ENCODE measurements at places on chromosomes 5 and 9.
A peak's percentile ranks its signal among the peaks of the same experiment; 100 is the strongest.

DNA sequence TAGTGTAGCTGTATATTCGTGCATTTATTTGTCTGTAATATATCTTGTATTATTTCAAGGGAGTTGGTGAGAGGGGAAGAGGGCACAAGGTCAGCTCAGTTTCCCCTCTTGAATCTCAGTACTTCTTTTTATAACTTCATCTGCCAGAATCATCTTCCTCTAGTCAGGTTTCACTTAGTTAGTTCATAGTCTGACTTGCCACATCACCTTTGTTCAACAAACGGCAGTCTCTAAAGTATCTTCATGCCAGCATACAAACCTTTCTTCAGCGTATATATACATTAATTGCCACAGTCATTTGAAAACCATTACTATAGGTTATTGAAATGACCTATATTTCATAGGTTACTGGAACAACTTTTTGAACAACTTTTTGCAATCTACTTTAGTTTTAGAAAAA is 1.6 kb downstream of the ECM2 start:
- no peak for DNase-seq

- no peak for DNase-seq
Measured at GRCh38 chr5:10445352-10445751, 3.7 kb downstream of the ROPN1L start.

DNA sequence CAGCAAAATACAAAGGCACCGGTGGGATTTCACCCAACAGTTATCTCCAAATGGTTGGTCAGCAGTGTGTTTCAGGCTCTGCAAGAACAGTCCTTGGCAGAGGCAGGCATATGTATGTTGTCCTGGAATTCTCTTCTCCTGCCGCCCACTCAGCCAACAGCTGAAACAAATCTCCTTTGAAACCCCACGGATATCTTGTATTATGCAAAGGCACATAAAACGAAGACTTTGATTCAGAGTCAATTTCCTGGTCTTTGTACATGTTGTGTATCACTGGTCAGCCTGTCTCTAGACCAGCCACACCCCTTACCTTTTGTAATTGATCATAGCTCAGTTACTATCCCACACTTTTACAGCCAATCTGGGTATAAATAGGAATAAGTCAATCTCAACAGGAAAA is 29.2 kb downstream of the FREM1 start:
- no peak for DNase-seq

DNA sequence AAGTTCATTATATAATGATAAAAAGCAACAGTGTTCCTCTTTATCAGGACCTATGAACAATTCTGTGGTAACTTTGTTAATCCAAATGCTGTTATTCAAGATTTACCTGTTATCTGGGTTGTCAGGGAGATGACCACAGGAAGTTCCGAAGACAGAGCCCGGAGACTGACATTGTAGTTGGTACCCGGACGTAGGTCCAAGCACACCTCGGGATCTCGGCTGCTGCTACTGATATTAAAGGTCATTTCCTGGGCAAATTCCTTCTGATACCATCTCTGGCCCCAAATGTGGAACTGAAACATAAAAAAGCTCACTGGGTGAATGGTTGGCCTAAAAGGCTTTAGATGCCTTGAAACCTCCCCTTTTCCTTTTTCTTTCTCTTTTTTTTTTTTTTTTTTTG is 96.7 kb downstream of the SUSD1 start:
- DNase-seq: no peak

GRCh38 chr5:103561685-103562452 is 720 bp downstream of the NUDT12 start:
- no peak for DNase-seq

DNA sequence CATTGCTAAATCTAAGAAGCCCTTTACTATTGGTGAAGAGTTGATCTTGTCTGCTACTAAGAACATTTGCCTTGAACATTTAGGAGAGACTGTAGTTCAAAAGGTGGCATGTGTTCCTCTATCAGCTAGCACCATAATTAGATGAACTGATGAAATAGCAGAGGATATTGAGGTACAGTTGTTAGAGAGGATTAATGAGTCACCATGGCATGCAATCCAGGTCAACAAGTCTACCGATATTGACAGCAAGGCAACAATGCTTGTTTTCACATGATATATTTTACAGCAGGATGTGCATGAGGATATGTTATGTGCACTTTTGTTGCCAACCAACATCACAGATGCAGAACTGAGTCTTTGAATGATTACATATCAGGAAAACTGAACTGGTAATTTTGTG is 134.3 kb upstream of the CDH9 start:
- DNase-seq: no peak

- DNase-seq: no peak
Measured at GRCh38 chr5:14771972-14772371, 99.6 kb downstream of the ANKH start.

DNA sequence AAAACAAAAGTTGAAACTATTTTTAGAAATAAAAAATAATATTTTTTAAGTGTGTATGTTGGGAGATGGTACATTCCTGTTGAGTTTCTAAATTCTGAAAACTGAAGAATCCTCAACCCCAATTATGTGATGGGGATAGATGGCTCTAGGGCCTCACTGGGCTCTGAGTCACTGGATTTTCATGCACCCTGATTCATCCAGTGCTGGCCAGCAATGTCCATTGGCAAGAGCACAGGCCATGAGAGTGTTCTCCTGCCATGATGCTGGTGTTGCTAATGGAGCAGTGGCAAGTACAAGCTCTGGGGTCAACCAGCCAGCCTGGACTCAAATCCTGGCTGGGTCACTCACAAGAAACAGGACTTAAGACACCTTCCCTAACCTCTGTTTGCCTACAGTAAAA is 23.3 kb downstream of the SMIM23 start:
- no peak for DNase-seq

DNA sequence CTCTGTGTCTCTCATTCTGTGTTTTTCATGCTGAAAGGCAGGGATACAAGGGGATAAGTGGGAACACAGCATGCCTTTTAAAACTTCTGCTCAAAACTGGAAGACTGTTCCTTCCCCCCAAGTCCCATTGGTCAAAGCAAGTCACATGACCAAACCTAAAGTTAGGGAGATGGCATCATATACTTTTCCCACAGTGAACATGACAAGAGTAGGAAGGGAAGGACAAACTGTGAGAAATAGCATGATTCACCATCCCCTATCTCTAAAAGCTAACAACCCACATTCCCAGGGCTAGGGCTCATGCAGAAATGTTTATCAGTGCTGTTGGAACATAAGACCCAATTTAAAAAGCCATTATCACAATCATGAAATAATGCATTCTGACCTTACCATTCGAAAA is 24.2 kb upstream of the SHISAL2B start:
- no peak for DNase-seq

GRCh38 chr5:114249823-114250222 is 112.0 kb upstream of the KCNN2 start:
- DNase-seq: no peak

DNA sequence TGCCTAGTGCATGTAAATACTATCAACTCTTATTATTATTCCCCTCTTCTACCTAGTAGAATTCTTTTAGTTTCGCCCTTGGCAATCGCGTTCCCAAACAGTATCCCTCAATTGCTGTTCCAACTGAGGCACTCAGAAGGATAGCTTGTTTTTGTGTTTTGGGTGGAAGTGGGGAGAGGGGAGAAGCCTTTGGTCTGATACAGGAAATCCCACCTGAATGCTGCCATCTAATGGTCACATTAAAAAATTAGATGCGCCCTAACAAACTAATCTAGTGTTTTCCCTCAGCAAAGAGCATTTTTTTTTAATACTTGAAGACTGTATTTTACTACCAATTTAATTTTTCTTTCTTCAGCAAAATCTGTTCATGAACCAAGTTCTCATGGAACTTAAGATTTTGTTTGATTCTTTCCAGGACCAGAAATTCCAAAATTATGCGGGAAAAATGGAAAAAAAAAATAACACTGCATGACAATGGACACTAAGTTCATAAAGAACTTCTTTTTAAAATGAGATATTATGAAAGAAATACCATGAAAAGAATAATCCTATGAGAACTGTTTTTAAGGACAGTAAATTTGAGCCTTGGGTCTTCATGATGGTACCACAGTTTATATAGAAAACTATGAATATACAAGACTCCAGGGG is 22.2 kb upstream of the GLDC start:
- no peak for DNase-seq

GRCh38 chr9:18793122-18793521 is 239.9 kb downstream of the SAXO1 start:
- no peak for DNase-seq

DNA sequence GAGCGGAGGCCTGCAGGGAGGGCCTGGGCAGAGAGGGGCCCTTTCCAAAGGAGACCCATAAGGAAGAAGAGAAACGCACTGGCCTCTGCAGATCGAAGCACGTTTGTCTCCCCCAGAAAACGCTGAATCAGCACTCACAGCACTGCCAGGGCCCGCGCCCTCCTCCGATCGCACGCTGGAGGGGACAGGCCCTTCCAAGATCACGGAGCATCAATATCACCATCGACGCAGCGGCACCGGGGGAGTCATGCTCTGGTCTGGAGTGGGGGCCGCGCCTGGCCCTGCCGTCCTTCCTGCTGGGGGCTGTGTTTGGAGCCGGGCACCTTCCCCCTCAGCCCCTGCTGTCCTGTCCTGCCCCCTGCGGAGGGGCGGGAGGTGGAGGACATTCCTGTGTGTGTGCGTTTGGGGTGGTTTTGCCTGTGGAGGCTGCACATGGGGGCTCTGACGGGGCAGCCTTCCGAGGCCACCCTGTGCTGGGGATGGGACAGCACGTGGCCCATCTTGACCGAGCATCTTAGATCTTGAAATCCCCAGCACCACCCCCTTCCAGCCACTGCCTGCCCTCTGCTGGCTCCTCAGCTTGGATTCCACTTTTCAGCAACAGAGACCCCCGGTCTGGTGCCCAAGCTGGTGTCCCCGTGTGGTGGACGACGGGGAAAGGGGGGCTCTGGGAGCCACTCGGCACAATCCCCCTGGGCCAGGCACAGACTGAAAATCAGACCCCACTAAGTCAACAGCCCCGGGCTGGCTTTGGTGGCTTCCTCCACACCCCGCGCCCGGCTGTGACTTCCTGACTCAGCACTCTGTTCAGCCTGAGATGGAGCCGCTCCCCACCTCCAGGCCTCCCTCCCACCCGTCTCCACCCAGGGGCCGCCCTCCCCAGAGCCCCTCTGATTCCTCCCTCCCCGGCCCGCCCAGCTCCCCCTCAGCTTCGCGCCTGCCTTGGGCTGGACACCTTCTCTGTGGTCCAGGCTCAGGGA is 8.3 kb downstream of the TMEM250 start:
- DNase-seq: no peak

GRCh38 chr5:94391996-94392395 is 226.4 kb downstream of the KIAA0825 start:
- no peak for DNase-seq

DNA sequence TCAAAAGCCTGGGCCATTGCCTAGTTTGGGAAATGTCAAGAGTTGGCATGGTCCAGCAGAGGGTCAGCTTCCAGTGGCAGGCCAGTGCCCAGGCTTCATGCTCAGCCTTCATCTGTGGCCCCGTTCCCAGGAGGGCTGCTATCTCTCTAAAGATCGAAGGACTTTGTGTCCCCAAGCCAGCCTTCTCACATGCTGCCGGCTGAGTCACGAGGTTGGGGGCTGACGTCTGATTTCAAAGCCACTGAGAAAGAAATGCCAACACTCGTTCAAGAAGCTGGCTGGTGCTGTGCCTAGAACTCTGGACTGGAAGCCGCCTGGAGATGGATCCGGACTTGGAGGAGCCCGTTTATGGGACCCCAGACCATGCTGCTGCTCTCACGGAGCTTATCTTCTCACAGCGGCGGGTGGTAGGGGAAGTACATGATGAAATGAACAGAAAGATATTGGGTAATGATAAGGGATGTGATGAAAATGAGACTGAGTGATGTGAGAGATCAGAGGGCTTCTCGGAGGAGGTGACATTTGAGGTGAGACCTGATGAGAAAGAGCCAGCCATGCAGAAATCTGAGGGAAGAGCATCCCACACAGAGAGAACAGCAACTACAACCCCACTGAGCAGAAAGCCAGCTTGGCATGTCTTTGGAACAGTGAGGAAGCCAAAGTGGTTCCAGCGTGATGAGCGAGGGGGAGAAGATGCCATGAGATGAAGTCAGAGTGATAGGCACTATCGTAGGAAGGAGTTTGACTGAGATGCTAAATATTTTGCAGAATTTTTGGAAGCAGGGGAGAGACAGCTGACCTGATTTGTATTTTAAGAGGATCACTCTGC is 54.9 kb upstream of the BOD1 start:
- DNase-seq: peak; percentile 86

DNA sequence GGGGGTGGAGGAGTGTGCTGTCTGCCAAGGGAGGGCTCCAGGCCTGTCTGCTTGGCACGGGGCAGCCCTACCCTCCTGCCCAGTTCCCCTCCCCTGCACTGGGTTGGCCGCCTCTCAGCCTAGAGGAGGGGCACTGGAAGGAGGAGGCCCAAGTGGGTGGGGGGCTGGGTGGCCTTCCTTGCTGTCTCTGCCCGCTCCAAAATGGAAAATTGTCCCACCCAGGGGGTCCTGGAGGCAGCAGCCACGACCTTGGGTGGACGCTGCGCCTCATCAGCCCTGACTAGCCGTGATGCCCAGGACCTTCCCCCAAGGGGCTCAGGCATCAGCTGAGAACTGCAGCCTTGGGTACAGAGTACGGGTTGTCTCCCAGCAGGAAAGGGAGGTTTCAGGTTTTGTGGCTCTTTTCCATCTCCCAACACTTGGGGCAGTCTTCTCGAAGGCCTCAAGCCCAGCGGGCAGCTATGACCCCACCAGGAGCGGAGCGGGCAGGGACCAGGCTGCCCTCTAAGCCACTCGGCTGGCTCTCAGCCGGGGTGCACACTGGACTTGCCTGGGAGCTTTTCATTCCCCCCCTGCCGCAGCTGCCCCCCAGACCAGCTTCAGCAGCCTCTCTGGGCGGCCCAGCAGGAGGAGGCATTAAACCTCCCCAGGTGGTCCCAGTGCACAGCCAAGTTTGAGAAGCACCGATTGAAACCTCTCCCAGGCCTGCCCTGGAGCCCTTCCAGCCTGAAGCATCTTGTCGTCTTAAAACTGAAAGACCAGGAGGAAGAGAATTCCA is 20.6 kb downstream of the NTNG2 start:
- peak; percentile 73 for DNase-seq

DNA sequence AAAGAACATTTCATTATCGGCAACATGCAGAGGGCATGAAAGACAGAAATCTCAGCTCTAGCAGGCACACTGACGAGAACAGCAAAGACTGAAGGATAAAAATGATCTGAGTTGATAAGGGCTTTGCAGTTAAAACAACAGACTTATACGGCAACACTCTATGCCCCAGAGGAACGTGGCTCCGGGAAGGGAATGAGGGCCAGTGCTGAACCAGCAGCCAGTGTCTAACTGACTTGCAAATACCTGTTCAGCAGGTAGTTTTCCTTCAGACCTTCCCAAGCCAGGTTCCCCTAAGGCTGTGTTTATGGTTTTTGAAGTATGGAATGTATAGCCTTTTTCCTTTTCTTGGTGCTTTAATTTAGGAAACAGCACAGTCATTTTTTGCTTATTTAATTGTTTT is 121.3 kb upstream of the CDH18 start:
- DNase-seq: no peak

- no peak for DNase-seq
Measured at GRCh38 chr9:99076483-99077171, 28.3 kb upstream of the TGFBR1 start.

DNA sequence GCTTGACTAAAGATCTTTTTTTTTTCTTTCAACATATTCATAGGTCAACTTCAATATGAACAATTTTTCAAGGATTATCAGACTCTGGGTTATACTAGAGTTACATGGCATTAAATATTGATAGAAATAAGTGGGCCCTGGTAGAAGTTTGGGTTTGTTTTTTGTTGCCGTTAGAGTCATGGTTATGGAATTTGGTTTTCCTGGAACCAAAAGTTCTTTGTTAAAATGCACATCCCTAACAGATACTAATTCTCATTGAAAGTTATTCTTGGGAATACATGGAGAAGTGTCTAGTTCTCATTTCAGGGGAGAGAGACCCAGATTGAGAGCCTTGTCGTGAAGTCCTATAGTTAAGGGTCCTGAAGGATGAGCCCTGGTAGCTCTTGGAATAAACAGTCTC is 124.9 kb downstream of the FGF1 start:
- DNase-seq: no peak
